Urothelium cell line (cell line): ENCODE measurements at places on chromosomes 1 and 21.

DNA sequence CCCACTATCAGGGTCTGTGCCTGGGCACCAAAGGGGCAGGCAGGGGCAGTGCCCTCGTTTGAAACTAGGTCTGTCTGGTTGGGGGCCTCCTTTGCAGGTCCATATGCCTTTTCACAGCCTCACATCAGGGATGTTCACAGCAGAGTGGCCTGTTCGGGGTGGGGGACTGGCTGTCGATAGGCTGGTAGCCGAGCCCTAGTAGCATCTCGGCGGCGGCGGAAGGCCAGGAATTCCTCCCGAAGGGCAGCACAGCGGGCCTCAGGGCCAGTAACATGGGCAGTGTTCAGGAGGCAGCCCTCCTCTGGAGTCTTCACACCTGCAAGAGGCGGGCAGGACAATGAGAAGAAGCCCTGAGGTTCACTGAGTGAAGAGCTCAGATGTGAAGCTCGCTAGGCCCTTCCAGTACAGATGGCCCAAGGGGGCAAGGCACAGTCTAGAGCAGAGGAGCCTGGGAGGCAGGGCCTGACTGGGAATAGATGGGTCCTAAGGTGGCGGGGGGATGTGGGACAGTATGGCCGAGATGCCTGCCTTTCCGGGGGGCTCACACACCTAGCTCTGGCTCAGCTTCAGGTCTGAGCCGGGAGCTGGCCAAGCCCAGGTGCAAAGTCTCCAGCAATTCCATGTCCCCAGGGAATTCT, 2.0 kb upstream of the TAGLN2 start:
- no peak for DNase-seq

GRCh38 chr1:202221911-202222909, 28.6 kb downstream of the LGR6 start:
- peak; percentile 49 for DNase-seq

DNA sequence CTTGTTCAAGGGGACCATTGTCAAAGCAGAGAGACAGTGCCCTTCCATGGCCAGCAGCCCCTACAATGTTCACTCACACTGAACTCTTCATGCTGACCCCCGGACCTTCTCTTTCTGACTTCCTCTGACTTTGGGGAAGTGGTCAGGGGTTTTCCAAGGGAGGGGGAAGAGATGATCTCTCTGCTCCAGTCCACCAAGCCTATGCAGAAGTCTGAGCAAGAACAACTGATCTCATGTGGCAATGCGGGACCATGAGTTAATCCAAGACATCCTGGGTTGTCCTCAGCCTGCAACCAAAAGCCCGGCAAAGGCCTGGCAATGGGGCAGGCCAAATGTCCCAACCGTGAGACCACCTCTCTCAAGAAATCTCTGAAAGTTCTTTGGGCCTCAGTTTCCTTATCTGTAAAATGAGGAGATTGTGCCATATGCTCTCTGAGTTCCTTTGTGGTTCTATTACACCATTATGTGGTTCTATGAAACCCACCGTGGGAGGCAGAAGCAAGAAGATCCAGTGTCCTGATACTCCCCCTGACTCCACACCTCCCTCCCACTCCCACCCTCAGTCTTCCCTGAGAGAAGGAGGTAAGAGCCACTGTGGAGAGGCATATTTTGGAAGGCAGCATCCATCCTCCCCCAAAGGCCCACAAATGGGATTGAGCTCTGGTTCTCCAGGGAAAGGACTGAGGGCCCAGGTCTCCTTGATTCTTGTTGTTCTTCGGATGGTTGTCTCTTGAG, 11.8 kb upstream of the ARHGEF2 start:
- no peak for DNase-seq

GRCh38 chr1:115229016-115229415, 109.0 kb downstream of the NGF start:
- DNase-seq: no peak

GRCh38 chr1:94103608-94104007, 17.3 kb downstream of the ABCA4 start:
- no peak for DNase-seq

DNA sequence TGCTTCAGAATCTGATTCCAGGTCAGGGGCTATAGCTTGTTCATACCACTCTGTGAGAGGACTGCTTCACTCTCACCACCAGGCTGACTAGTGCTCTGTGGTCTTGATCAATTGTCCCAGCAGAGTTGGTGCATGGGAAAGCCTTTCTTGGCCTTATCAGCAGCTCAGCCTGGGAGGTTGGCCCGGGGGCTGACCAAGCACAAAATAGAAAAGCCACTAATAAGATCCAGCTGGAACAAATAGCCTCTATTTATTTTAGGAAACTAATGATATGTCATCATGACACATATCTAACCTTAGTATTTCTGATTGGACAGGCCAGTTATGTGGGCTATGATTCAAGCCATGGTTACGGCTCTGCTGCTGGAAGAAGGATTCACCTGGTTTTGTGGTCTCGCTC, 134.2 kb downstream of the GDAP2 start:
- peak; percentile 40 for DNase-seq

- DNase-seq: no peak
Measured at GRCh38 chr21:32383812-32384211, 9.0 kb downstream of the URB1 start.

DNA sequence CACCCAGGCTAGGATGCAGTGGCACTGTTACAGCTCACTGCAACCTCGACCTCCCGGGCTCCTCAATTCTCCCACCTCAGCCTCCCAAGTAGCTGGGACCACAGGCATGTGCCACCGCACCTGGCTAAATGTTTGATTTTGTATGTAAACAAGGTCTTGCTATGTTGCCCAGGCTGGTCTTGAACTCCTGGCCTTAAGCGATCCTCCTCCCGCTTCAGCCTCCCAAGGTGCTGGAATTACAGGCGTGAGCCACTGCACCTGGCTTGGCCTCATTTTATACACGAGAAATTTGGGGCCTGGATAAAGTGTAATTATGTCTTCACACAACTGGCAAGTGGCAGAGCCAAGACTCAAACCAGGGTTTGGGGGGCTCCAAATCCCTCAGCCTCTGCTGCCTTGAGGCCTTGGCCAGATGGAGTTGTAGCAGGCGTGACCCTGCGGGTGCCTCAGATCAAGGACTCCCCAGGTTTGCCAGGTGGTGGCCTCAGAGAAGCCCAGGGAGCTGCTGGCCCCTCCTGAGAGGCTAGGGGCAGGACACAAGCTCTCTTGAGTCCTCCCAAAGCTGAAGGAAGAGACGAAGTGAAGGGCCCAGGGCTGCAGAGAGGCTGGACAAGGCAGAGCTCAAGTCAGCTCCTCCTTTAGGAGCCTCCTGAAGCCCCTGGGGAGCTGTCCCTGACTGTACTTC, 61.7 kb downstream of the MDM4 start:
- no peak for DNase-seq

GRCh38 chr21:31360717-31361116, 16.7 kb upstream of the TIAM1 start:
- DNase-seq: no peak

DNA sequence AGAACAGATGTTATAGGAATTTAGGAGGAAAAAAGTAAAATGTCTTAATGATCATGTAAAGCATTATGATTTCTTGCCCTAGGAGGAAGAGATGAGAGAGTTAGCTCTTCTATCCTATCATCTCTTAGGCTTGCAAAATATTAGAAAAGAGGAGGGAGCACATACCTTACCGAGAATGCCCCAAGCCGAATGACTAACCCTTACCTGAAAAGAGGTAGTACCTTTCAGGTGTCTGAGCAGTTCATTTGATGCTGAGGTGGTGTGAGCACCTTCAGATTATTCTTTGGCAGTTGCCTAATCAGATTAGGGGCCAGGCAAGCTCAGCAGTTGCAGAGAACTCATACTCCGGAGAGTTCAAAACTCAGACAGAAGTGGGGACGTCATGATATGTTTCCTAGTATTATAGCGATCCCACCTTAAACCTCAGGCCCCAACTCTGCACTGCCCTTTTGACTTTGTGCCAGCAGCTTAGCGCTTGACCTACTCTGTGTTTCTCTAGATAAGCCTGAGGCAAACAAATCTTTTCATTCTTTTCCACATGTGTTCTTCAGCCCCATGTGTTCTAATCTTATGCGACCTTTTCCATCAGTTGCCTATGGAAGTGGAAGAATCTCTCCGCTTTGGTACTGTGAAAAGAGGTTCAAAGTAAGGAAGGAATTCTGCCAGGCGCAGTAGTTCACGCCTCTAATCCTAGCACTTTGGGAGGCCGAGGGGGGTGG, 52.5 kb downstream of the ATP2B4 start:
- DNase-seq: no peak

DNA sequence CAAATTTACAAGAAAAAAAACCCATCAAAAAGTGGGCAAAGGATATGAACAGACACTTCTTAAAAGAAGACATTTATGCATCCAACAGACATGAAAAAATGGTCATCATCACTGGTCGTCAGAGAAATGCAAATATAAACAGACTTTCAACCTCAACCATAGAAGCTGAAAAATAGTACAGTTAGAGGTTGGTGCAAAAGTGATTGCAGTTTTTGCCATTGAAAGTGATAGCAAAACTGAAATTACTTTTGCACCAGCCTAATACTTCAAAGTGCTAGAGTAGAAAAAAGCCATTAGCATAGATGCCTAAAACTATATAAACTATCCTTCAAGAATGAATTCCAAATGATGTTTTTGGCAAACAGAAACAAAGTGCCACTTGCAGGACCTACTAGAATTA, 365.8 kb upstream of the DPYD start:
- no peak for DNase-seq

DNA sequence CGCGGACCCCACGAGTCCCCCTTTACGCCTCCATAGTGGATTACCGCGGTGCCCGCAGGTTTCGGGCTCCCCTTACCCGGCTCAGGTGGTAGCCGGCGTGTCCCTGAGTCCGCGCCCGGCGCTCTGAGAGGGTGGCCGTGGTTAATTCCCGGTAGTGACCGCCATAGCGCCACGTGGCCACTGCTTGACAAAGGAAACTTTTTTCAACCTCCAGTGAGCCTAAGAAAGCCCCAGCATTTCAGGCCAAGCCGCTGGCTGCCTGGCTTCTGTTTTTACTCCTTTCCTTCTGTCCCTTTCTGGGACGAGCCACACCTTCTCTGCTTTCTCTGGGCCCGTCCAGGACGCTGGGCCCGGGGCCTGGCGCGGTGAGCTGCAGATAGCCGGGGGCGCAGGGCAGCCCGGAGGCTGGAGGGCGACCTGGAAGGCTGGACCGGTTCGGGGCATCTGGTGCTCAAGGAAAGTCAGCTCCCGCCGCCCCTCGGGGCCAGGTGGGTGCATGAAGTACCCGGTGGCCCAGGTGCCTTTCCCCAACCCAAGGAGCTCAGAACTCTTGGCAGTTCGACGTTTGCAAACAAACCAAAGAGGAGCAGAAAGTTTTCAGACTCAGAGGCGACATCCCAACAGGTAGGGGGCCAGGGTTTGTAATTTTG, 540 bp upstream of the C1orf198 start:
- no peak for DNase-seq

GRCh38 chr1:229869240-229869639, 197.8 kb upstream of the GALNT2 start:
- no peak for DNase-seq

GRCh38 chr1:202213361-202214088, 19.9 kb downstream of the LGR6 start:
- DNase-seq: no peak

- no peak for DNase-seq
Measured at GRCh38 chr1:85445906-85446305, 19.1 kb downstream of the DDAH1 start.

- DNase-seq: no peak
Measured at GRCh38 chr1:26972821-26973220, 12.6 kb upstream of the KDF1 start.

DNA sequence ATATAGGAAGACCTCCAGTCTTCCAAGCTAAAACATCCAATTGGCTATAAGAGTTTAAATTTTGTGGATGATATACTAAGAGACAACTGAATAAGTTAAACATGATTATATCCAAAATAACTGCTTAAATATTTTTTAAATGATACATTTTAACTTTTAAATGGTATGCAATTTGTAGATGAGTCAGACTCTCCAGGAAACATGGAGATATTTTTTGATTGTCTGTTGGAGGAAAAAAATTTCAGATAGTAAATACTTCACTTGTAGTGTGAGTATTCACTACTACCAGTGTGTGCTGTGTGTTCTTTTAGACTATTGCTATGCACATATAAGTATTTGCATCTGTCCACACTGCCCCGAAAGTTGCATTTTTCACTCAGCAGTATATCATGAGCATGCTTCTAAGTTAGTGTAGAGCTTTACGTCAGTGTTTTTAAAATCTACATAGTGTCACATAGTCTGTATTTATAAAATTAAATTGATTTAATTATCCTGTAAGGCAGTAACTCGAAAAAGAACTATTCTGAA, 91.1 kb downstream of the USP25 start:
- DNase-seq: no peak

DNA sequence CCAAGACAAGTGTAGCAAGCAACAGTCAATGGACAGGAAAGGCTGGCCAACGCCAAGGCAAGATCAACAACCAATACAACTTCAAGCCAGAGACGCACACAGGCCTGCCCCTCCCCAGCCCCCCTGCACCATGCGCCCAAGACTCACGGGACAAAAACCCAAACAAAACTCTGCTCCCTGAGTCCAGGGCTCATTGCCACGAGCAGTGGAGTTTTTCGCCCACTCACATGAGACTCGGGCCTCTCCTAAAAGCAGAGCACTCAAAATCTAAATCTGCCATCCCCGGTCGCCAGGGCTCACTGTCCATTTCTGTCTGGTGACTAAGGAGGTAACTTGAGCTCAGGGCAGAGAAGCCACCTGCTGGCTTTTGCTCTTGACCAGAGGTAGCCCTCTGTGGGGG, 174.8 kb downstream of the CLIC6 start:
- DNase-seq: no peak

DNA sequence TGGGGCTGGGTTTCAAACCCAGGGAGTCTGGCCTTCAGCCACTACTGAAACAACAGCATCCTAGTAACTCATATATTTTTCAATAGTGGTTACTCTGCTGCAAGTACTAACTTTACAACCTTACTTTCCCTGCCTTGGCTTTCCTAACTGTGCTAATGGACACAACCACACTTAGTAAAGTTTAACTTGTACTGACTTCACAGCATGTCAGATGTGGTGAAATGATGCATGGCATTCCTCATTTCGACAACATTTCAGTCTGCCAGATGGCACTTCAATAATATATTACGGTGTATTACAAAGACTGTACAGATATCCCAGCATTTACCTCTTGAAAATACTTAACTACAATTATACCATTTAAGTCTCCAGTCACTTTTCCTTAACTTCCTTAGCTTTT, 27.8 kb downstream of the LRRC7 start:
- DNase-seq: no peak

GRCh38 chr1:1889090-1889750, 1.7 kb downstream of the GNB1 start:
- no peak for DNase-seq

- DNase-seq: no peak
Measured at GRCh38 chr21:33871171-33871570, 44.4 kb downstream of the ATP5PO start.

DNA sequence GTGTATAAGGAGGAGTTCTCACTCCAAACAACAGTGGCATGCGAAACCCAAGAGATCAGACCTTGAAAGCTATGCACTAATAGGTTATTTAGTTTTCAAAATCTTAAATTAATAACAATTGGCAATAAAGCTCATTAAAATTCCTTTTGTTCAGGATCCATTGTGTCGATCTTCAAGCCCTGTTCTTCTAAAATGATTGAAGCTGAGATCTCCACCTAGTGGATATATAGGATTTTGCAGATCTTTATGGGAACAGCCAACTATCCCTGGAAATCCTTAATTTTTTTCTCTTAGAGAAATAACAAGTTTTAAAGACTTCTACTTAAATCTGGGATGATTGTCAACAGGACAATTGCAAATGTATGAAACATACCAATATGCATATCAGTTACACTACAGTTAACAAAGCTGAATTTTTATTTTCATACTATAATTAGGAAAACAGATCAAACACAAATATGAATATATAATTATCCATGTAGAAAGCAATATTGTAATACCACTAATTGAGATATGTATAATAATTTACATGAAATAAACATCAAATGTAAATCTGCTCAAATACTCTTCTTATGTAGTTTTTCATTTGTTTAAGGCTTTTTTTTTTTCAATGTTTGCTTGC, 43.3 kb downstream of the LRRC53 start:
- DNase-seq: peak; percentile 21
